Left lung (tissue), 14 donors: ENCODE measurements at places on chromosomes 2 and 18. TPM values are rescaled to one million over a fixed set of nuclear protein-coding genes. Genes with fewer than 3 reads are reported as not detected.

PPP1R1C gene
- 11.8 TPM for total RNA-seq

LOXHD1 gene
- 0.52 TPM for total RNA-seq

PAX8 gene
- total RNA-seq: 2.6 TPM

CFAP65 gene
- 4.3 TPM for total RNA-seq

RTP5 gene
- 0.10 TPM for total RNA-seq

LYPD6 gene
- total RNA-seq: 0.99 TPM

SIX3 gene
- total RNA-seq: not detected

TMEM247 gene
- not detected for total RNA-seq

CLIP4 gene
- 49.2 TPM for total RNA-seq

HOXD11 gene
- total RNA-seq: not detected

DNAH7 gene
- total RNA-seq: 4.9 TPM

DYNAP gene
- total RNA-seq: not detected

GAD1 gene
- not detected for total RNA-seq

UGT1A5 gene
- total RNA-seq: not detected

FAM228B gene
- total RNA-seq: 20.5 TPM

CYB5A gene
- 347 TPM for total RNA-seq

PDE11A gene
- 0.73 TPM for total RNA-seq

FBLN7 gene
- total RNA-seq: 2.6 TPM

CYP20A1 gene
- total RNA-seq: 29.1 TPM

COL5A2 gene
- 122 TPM for total RNA-seq

COQ10B gene
- 26.3 TPM for total RNA-seq

GKN2 gene
- 130 TPM for total RNA-seq

KIAA1328 gene
- 8.4 TPM for total RNA-seq

NRBP1 gene
- 81.6 TPM for total RNA-seq

PSMA8 gene
- total RNA-seq: 0.15 TPM

OR6B2 gene
- total RNA-seq: not detected

MOCOS gene
- 5.1 TPM for total RNA-seq

METTL8 gene
- total RNA-seq: 14.7 TPM

TMEM17 gene
- 1.8 TPM for total RNA-seq

CSRNP3 gene
- total RNA-seq: 1.5 TPM

HMSD gene
- total RNA-seq: 4.7 TPM

CYS1 gene
- total RNA-seq: 0.93 TPM

ELOA2 gene
- not detected for total RNA-seq

MRPS5 gene
- total RNA-seq: 50.5 TPM

DOK6 gene
- 5.3 TPM for total RNA-seq

KDSR gene
- total RNA-seq: 62.5 TPM

RAB17 gene
- total RNA-seq: 35.5 TPM

TUBA4B gene
- total RNA-seq: not detected

PRSS56 gene
- total RNA-seq: not detected

DSG2 gene
- 66.0 TPM for total RNA-seq

MYO5B gene
- 23.8 TPM for total RNA-seq
